ENCODE measurements at places on chromosomes 2 and 18. TPM values are rescaled to one million over a fixed set of nuclear protein-coding genes. Genes with fewer than 3 reads are reported as not detected.

DNA sequence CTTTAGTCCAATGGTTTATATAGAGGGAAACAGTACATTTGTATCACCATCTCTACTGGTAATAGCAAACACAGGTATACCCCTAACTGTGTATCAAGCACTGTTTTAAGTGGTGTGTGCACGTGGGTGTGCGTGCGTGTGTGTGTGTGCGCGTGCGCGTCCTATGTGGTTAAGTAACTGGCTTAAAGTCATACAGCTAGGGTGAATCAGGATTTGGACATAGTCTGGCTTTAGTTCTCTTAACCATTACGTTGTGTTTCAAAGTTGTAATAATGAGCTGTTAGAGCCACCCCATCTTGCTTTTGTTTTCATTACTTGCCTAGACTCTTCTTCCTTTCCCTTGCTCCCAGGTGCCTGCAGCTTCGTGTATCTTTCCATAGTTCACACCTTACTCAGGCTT, 2.1 kb downstream of the HADHB start:
- DNase-seq: no peak
- peaks cover 41% of the 10 kb centered on the region for H3K4me1 ChIP-seq
- H3K4me3 ChIP-seq: peak overlapping the region; percentile 33

DNA sequence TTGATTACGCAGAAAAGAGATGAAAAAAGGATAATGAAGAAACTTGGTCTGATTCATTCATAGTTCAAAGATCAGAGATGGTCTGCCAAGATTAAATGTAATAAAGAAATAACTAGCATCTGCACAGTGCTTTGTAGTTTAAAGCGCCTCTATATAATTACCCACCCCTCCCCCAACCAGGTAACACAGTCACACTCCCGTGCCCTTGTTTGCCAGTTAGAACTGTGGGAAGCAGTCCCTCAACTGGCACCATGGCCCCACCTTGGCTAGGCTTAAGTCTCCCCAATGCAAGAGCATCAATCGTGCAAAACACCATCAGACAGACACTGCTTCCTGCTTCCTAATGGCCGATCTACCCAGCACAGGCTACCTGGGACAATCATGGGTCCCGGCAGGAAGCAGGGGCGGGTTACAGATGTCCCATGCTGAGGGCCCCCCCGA, 11.6 kb downstream of the ADCY3 start:
- peaks cover 57% of the 10 kb centered on the region for H3K36me3 ChIP-seq
- H3K4me3 ChIP-seq: no peak overlapping the region
- H3K4me1 ChIP-seq: peaks cover 10% of the 10 kb centered on the region
- no peak for DNase-seq
- no peaks in the 10 kb centered on the region for H3K27me3 ChIP-seq

DNA sequence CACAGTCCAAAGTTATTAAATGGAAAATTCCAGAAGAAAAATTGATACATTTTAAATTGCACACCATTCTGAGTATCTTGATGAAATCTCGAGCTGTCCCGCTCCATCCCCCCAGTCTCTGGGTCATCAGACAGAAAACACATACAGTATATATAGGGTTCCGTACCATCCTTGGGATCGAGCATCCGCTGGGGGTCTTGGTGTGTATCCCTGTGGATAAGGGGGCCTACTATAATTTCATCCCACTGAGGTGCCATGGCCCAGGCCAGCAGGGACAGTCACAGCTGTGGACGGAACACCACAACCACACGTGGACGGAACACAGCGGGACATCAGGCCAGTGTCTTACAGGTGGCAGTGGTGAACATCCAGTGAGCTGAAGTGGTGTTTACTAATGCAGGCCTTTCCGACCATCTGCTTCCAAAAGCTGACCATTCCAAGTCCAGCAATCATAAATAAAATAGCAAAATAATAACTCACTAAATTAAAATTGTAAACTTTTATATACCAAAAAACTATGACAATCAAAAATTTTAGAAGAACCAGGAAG, 14.0 kb downstream of the TWIST2 start:
- no peaks in the 10 kb centered on the region for H3K36me3 ChIP-seq
- H3K4me1 ChIP-seq: no peaks in the 10 kb centered on the region
- no peak overlapping the region for H3K4me3 ChIP-seq

DNA sequence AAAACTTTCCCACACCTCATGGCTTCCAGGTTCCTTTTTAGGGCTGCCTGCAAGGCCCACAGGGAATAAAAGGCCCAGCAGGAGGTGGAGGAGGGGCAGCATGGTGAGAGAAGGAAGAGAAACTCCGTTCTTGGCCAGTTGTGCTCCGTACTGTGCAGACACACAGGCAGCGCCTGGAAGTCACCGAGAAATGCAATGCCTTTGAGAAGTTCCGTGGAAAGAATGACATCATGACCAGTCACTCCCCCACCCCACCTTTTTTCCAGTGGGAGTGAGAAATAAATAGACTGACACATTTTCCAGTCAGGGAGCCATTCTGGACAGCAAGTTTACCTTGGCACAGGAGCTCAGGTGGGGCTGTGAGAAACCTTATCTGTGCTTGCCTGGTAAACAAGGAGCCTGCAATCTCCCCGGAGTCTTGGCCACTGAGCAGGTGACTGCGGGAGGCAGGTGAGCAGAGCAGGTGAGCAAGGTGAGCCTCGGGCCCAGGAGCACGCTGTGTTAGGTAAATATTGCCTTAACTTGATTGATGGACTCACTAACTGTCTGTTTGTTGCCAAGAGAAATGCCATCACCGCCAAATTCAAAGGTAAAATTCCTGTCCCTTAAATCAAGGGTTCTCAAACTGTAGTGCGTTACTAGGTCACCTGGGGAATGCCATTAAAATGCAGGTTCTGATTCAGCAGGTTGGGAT, 13.5 kb upstream of the LBH start:
- H3K4me1 ChIP-seq: peaks cover 10% of the 10 kb centered on the region
- no peaks in the 10 kb centered on the region for H3K36me3 ChIP-seq
- no peak overlapping the region for H3K4me3 ChIP-seq

- H3K4me3 ChIP-seq: no peak overlapping the region
- no peaks in the 10 kb centered on the region for H3K4me1 ChIP-seq
- H3K27ac ChIP-seq: no peak overlapping the region
These were observed 424.2 kb downstream of the TSN start for GRCh38 chr2:122179492-122180165.

DNA sequence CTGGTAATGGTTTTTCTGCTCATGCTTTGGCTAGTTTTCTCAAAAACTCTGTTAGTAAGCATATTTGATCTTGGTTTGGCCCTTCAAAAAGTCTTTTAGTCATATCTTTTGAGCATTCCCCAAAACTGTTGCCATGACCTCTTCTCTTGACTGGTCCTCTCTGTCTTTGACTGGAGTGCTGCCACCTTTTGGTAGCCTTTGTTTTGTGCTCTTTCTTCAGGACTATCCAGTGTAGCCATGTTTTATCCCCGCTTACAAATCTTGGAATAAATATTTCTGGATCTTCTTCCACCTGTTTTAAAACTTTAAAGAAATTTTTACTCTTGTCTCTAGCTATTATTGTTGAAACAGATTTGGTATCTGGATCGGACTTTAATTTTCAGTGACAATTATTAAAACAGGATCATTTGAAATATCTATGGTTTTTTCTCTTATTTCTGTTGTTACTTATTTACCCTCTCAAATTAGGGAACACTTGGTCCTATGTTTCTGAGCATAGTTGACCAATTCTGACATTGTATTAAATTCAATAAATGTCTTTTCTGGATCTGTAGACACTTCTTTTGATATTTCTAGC, 965 bp upstream of the ELOA2 start:
- H3K27me3 ChIP-seq: peaks cover 8% of the 10 kb centered on the region
- no peak overlapping the region for H3K27ac ChIP-seq
- H3K36me3 ChIP-seq: no peaks in the 10 kb centered on the region
- no peaks in the 10 kb centered on the region for H3K4me1 ChIP-seq
- no peak overlapping the region for H3K4me3 ChIP-seq

DNA sequence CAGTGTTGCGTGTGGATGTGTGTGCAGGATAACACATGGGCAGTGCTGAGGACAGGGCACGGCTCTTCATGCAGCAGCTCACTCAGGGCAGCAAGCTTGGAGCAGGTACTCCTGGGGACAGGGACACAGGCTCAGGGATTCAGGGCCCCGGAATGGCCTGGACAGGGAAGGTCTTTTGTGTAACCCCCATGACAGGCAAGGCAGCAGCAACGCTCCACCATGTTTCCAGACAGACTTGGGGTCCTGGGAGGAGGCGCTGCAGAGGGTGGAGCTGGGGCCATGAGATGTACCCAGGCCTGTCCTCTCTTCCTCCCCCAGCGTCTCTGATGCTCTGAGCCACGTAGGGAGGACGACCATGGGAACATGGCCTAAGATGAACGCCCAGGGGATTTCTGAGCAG, 58.3 kb downstream of the ADNP2 start:
- no peak overlapping the region for H3K4me3 ChIP-seq
- H3K27me3 ChIP-seq: peaks cover 19% of the 10 kb centered on the region
- H3K27ac ChIP-seq: no peak overlapping the region
- H3K4me1 ChIP-seq: peaks cover 3% of the 10 kb centered on the region
- DNase-seq: no peak

- H3K4me3 ChIP-seq: no peak overlapping the region
- no peaks in the 10 kb centered on the region for H3K36me3 ChIP-seq
- H3K27ac ChIP-seq: no peak overlapping the region
- H3K4me1 ChIP-seq: peaks cover 2% of the 10 kb centered on the region
- DNase-seq: peak; percentile 71
- peaks cover 32% of the 10 kb centered on the region for H3K27me3 ChIP-seq
These were observed 17.0 kb upstream of the CIDEA start for GRCh38 chr18:12236934-12237832.

The DOK6 gene
- not detected for total RNA-seq

The GCG gene
- not detected for total RNA-seq

The OTOS gene
- not detected for total RNA-seq
